CD4-positive, alpha-beta T cell (primary cell): ENCODE measurements at places on chromosomes 13 and 19.

GRCh38 chr13:40469581-40470310 is 196.7 kb downstream of the FOXO1 start:
- no peak for DNase-seq

- DNase-seq = peak; percentile 11
Observed at GRCh38 chr19:38596057-38596981, 21.4 kb downstream of the MAP4K1 start.

GRCh38 chr13:113534236-113534860 is 43.8 kb upstream of the DCUN1D2 start:
- no peak for DNase-seq

DNA sequence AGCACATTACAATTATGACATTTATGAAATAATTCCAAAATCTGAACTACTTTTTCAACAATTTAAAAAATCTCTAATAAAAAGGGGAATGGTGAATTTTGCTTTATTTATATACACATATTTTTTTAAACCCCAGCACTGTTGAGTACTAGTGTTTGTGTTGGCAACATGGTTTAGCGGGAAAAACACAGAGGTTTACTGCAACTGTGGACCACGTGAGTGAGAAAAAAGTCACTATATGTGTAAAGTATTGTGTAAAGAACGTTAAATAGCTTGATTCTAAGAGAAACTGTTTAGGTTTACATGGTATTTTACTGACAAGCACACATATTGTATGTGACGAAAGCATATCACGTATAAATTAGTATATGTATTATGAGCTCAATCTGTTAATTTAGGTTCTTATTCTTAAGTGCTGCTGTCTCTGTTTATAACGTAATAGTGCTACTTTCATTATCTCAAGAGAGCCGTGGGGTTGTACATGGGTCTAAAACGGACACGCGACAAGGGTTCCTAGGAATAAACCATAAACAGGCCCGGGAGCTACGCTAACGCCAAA is 617 bp downstream of the SKA3 start:
- no peak for DNase-seq

GRCh38 chr19:17467471-17468301 is 2.6 kb upstream of the SLC27A1 start:
- no peak for DNase-seq

DNA sequence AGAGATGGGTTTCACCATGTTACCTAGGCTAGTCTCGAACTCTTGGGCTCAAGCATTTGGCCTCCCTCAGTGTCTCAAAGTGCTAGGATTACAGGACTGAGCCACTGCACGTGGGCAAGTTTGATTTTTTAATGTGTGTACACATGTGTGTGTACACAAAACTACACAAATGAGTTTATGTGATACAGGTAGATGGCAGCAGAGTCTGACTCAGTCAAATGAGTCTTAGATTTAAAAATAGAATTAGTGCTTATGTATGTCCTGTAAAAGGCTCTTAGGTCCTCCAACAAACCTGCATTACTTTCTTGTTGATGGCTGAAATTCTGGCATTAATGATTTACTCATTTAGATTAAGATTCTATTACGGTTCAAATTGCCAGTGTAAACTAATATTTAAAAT is 293.7 kb downstream of the PCDH17 start:
- no peak for DNase-seq

GRCh38 chr13:21580736-21581135 is 23.2 kb downstream of the MICU2 start:
- DNase-seq = no peak

GRCh38 chr13:52455677-52456041 is 381 bp downstream of the CKAP2 start:
- DNase-seq = peak; percentile 88

DNA sequence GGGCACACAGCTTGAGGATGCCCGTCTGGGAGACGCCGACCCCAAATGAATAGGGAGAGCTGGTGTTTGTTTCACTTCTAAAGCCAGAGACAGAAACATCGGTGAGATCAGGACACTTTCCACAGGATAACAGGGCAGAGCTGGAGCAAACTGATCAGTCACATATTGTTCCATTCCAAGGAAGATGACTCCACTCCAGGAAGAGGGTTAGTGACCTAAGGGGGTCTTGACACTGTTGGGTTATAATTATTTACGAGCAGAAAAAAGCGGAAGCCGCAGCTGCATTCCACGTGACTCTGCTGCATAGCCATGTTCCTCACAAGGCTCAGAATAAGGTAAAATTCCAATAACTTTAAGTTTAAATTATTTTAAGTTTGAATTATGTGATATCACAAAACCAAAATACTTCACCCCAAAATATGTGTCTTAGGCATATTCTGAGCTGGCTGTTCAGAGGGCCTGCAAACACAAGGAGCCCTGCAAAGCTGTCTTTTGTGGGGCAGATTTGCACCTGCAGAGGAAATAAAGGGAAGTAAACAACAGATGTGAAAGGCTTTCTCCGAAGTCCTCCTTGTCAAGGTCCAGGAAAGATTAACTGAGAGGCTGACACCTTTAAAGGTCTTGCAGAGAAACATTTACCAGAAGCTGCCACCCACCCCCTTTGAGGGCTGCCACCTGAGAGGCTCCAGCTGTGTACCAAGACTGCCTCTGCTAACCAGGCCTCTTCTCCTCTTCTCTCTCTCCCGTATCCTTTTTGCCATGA is 819.2 kb downstream of the UQCRFS1 start:
- DNase-seq = no peak
